Erythroblast (primary cell): ENCODE measurements at places on chromosomes 7 and 10.
A peak's percentile ranks its signal among the peaks of the same experiment; 100 is the strongest.

DNA sequence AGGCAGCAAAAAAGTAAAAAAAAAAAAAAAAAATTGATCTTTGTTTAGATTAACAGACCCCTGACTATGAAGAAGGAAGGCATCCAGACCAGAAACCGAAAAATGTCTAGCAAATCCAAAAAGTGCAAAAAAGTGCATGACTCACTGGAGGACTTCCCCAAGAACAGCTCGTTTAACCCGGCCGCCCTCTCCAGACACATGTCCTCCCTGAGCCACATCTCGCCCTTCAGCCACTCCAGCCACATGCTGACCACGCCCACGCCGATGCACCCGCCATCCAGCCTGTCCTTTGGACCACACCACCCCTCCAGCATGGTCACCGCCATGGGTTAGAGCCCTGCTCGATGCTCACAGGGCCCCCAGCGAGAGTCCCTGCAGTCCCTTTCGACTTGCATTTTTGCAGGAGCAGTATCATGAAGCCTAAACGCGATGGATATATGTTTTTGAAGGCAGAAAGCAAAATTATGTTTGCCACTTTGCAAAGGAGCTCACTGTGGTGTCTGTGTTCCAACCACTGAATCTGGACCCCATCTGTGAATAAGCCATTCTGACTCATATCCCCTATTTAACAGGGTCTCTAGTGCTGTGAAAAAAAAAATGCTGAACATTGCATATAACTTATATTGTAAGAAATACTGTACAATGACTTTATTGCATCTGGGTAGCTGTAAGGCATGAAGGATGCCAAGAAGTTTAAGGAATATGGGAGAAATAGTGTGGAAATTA, 19.4 kb downstream of the GATA3 start:
- no peak for DNase-seq

GRCh38 chr7:148916186-148916585, 32.1 kb upstream of the EZH2 start:
- no peak for DNase-seq

DNA sequence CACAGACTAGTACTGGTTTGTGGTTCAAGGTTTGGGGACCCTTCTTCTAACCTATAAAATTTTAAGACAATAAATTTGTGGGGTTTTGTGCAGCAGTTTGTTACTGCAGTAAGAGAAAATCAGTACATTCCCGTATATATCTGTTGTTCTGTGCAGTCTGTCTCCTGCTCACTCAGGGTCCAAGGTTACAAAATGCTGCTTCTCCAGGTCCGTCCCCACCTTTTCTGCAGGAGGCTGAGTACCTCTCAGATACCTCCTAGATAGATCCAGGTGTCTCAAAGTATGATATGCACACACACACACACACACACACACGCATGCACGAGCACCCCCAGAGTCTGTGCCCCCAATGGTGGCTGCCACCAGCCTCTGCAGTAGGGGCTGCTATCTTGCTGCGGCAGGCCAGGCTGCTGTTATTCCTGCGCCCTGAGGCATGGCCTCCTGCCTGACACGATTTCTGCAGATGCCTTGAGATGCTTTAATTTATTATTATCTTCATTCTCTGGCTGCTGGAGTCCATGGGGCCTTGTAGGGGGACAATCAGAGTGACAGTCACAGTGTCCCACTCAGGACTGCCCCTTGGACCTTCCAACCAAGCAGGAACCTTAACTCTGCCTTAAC, 25.2 kb upstream of the ASL start:
- no peak for DNase-seq

- DNase-seq, result no peak
Observed at GRCh38 chr10:103928784-103929183, 10.8 kb upstream of the STN1 start.

DNA sequence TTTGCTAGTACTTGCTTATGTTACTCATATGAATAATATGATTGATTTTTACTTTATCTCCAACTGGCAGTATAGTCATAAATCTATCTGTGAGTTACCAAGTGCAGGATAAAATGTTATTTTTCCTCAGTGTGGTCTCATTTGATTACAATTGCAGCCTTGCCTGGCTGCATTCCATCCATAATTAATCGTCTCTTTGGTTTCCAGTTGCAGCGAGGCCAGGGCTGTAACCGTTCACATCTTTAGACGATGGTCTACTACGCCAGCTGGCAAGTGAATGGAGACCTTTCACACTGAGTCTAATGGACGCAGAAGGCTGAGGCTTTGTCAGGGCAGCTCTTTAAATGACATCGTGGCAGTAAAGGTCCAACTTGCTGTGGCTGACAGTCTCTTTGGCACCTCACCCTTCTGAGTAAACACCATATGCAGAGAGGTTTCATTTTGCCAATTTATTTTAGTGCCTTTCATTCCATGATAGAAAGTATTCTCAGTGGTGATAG, 84.0 kb downstream of the ARL4A start:
- DNase-seq, result no peak

DNA sequence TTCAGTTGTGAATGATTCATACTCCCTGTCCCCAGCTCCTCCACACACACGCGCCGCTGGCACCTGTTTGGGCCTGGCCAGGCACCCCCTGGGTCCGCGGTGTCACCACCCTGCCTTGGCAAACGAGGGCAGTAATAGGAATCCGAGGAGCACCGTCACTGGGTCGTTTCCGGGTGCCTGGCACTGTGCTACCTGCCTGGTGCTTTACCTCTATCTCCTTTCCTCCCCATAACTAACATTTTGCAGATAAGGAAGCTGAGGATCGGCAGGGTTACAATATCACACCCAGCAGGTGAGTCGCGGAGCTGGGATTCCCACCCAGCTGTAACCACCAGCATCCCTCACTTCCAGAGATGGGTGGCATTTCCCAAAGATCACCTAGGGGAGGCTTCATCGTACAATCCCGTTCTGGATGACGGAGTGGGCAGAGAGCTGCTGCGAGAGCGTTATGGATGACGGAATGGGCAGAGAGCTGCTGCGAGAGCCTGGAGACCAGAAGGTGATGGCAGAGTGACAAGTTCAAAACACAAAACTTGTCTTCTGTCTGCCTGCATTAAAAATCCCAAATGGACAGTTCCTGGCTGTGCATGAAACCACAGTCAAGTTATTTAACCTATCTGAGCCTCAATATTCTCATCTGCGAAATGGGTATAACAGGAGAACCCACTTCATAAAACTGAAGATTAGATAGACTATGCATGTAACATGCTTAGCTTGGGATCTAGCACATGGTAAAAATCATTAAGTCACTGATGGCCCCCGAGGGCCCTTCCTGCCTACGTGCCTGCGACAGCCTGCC, 1.1 kb upstream of the HSPA12A start:
- DNase-seq, result no peak

DNA sequence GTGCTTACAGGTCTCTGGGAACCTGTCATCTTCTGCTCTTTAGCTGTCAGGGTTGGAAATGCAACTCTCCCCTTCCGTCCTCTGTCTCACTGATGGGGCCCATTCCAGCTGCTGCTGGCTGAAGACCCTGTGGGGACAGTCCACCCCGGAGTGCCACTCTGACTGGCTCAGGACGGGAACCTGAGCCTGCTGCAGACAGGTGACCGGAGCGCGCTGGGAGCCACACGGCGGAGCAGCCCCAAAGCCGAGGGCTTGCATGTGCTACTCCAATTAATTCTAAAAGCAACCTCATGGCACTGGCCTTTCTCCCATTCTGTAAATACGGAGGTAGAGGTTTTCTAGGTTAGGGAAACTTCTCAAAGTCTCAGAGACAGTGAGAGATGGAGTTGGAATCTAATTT, 223.5 kb upstream of the PITRM1 start:
- no peak for DNase-seq

DNA sequence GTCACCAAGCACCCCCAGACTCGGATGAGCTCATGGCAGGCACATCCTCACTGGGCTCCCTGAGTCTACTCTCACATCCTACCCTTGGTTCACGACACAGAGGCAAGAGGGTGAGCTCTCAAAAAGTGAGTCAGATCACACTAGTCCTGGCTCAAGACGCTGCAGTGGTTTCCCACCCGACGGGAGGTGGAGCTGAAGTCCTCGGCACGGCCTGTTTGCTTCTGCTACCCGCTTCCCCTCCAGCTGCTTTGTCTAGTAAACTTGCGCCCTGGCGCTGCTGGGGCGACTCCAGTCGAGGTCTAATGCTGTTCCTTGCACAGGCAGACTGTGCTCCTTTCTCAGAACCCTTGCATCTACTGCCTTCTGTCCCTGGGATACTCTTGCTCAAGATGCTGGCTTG, 13.5 kb upstream of the SFMBT2 start:
- no peak for DNase-seq

DNA sequence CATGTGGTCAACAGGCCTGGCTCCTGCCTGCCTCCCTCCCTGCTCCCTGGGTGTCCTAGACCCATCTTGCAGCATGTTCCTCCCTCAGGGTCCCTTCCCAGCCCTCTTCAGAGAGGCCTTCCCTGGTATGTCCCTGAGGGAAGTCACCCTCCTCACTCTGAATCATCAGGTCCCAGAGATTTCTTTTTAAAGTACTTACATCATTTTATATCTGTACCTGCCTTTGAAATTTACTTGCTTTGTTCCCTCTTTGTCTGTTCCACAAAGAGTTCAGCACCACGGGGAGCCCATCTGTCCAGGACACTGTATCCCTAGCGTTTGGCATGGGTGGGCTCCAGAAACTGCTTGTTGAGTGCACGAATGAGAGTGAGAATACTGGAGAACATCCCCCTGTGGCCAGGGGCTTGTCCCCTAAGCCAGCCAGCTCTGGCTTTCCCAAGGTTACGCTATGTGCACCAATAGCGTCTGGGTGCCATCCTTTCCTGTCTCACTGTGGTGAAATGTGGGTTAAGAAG, 50.6 kb upstream of the IGFBP3 start:
- DNase-seq, result no peak

GRCh38 chr7:7869036-7869435, 99.6 kb upstream of the GLCCI1 start:
- DNase-seq, result peak; percentile 4

DNA sequence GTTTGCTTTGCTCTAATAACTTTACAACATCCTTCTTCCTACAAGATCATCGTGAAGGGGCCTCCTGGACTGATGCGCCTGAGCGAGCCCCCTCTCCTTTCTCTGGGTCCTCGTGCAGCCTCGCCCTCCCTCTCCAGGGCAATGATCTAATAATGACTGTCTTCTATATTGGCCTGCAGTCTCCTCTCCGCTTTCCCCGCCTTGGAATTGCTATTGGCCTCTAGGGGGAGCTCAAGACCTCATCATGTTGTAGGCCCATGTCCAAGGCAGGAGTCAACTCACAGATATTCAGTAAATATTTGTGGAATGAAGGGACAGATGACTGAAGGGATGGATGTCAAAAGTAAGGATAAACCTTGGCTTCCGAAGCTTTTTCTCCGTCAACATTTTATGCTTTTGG, 1180.3 kb downstream of the TYW1 start:
- DNase-seq, result peak; percentile 44

DNA sequence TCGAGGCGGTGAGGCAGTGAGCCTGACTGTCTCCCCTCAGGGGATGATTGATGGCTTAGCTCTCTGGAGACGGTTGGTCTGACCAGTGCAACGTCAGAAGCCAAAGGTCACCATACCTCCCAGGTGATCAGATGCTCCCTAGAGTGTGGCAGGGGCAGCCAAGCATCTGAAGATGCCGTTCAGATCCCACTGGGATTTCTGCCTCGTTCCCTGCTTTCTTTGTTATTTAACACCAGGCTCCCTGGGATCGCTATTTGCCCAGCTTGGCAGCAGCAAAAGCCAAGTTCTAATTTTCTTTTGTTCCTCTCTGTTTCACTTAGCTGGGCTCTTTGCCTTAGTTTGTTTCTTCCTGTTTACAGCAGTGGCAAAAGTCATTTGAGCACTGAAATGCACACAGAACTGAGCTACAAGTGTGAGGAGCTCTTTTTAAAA, 53.5 kb upstream of the SVIL start:
- no peak for DNase-seq

- peak; percentile 54 for DNase-seq
Observed at GRCh38 chr7:139602143-139602722, 78.7 kb downstream of the CLEC2L start.

- no peak for DNase-seq
Observed at GRCh38 chr7:1548438-1548831, 7.6 kb downstream of the TMEM184A start.

DNA sequence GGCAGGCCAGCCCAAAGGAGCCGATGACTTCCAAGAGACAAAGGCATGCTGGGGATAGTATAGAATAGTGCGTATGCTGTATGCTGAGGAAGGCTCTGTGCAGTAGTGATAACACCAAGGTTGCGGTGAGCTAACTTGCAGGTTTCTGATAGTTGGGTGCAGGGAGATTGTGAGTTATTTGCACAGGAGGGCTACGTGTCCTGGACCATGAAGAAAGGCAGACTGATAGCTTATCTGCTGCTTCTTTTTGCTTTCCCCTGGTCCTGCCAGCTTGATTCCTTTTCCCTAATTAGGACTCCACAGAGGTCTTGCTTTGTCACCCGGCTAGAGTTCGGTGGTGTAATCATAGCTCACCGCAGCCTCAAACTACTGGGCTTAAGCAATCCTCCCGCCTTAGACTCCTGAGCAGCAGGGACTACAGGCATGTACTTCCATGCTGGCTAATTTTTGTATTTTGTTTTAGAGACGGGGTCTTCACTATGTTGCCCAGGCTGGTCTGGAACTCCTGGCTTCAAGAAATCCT, 43.9 kb upstream of the ARHGAP12 start:
- DNase-seq, result peak; percentile 86

DNA sequence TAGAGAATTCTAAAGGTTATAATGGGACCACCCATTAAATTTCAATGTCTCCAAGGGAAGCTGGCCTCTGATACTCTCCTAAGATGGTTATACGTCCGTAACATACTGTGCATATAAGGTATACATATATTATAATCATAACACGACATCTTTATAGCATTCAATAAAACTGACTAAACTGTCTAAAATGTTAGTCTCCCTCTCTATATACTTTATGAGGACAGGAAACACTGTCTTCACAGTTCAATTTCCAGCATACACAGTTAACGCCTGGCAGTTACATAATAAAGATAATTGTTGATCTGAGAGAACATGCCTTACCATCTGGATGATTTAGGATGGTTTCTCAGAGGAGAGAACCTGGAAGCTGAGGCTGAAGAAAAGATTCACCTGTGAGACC, 1.2 kb upstream of the ORC5 start:
- no peak for DNase-seq

GRCh38 chr10:31906039-31906438, 22.6 kb downstream of the ARHGAP12 start:
- DNase-seq, result no peak

GRCh38 chr7:130114776-130115175, 44.4 kb downstream of the KLHDC10 start:
- DNase-seq, result no peak

DNA sequence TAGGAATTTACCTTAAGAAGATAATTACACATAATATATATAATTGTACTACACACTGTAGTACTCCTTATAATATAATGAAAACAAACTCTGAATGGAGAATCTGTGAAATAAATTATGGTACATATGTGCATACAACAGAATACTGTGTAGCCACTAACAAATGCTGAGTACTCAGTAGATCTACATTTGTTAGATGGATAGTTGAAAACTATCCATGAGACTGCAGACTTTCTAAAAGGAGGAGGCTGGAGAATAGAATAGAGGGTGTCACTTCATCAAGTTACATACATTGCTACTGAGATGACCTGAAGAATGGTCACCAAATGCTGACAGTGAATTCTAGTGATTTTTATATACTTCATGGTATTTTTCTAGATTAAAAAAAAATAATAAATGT, 68.7 kb upstream of the OGDHL start:
- no peak for DNase-seq

GRCh38 chr10:71381611-71382010, 15.1 kb upstream of the CDH23 start:
- no peak for DNase-seq
